ENCODE measurements at places on chromosomes 13 and 19. TPM values are rescaled to one million over a fixed set of nuclear protein-coding genes. Genes with fewer than 3 reads are reported as not detected.

- H3K27me3 ChIP-seq = no peaks in the 10 kb centered on the region
- peak within 1 kb of the TSS; percentile 48 for H3K4me3 ChIP-seq
- H3K27ac ChIP-seq = peak within 1 kb of the TSS; percentile 81
- H3K36me3 ChIP-seq = no peaks in the 10 kb centered on the region
- H3K4me1 ChIP-seq = peaks cover 3% of the 10 kb centered on the region
These were observed at the start of gene PPP1R13L for GRCh38 chr19:45404557-45405434. Gene PPP1R13L, minus strand, starts transcription at chr19:45405069. Its CDS starts 6,751 bp downstream, at chr19:45398318.

DNA sequence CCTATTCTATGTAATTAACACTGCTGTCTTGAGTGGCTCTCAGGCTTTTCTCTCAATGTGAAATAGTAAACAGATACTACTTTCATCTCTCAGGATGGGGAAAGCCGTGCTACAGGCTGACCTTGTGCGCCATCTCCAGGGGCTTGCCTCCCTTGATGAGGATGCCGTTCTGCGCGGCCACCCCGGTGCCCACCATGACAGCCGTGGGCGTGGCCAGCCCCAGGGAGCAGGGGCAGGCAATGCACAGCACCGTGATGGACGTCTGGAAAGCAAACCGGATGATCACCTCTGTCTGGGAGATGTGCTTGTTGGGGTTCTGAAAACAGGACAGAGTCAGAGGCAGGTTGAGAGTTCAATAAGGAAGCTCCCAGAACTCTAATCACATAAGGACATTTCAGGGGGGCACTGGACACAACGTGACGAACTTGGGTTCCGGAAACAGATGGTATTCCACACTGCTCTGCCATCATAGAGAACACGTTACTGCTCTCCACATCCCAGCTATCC lies 65.0 kb downstream of the ATP7B start:
- no peaks in the 10 kb centered on the region for H3K36me3 ChIP-seq
- DNase-seq = no peak
- H3K4me1 ChIP-seq = no peaks in the 10 kb centered on the region
- H3K27me3 ChIP-seq = no peaks in the 10 kb centered on the region
- H3K27ac ChIP-seq = no peak overlapping the region

DNA sequence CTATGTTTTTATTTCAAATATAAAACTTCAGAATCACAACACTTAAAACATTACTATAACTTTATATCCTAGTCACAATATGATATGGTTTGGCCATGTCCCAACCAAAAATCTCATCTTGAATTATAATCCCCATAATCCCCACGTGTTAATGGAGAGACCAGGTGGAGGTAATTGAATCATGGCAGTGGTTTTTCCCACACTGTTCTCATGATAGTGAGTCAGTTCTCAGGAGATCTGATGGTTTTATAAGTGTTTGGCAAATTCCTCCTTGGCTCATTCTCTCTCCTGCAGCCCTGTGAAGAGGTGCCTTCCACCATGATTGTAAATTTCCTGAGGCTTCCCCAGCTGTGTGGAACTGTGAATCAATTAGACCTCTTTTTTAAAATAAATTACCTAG lies 307.6 kb downstream of the SPRY2 start:
- no peak overlapping the region for H3K27ac ChIP-seq
- no peak overlapping the region for H3K4me3 ChIP-seq
- no peak for DNase-seq
- no peaks in the 10 kb centered on the region for H3K36me3 ChIP-seq
- no peaks in the 10 kb centered on the region for H3K4me1 ChIP-seq
- no peaks in the 10 kb centered on the region for H3K27me3 ChIP-seq

GRCh38 chr19:18401580-18402112 lies 4.2 kb upstream of the LRRC25 start:
- H3K4me1 ChIP-seq = peaks cover 9% of the 10 kb centered on the region
- no peak overlapping the region for H3K4me3 ChIP-seq
- DNase-seq = no peak
- no peak overlapping the region for H3K27ac ChIP-seq
- H3K36me3 ChIP-seq = no peaks in the 10 kb centered on the region

DNA sequence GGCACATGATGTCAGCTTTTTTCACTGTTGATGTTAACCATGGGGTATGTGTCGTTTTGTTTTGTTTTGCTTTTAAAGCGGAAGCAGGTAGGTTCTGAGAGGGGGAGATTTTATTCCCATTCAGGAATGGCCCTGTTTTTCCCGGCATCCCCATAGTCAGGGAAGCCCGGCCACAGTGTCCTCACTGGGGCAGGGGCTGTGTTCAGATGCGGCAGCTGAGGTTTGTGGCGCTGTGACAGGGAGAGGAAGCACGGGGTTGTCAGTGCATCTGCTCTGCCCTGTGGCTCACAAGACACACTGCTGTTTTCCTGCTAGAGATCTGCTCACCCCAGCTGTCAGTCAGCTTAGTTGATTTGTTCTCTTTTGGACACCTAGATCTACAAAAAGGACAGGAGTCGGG lies 27.6 kb downstream of the ANKRD27 start:
- DNase-seq = no peak
- H3K4me3 ChIP-seq = no peak overlapping the region
- no peaks in the 10 kb centered on the region for H3K27me3 ChIP-seq
- H3K36me3 ChIP-seq = no peaks in the 10 kb centered on the region

DNA sequence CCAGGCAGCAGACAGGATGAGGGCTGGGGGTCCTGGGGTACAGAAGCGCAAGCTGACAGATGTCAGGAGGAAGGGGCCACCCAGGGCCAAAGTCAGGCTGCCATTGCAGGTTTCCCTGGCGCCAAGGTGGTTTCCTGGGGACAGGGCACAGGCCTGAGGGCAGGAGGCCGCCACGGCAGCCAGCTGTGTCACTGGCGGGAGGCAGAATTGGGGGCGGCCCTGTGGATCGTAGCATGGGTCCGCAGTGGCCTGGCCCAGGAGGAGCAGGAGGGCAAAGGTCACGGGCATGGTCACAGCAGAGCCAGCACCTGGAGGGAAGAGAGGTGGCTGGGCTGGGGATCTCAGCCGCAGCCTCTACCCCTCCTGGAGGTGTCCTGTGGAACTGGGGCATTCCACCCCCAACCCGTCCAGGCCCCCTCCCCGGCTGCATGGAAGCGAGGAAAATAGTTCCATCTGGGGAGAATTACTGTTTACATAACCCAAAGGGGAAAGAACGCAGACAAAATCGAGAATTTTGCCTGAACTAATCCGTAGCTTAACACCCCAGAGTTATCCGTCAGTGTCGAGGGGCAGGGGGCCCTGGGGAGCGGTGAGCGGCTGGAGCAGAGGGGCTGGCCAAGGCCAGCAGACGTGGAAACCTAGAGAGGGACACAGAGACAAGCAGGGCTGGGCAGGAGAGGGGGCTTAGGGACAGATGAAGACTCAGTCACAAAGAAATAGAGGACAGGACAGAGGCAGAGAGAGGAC lies 1.9 kb downstream of the NTN5 start:
- H3K36me3 ChIP-seq = no peaks in the 10 kb centered on the region
- no peak overlapping the region for H3K4me3 ChIP-seq
- H3K27me3 ChIP-seq = no peaks in the 10 kb centered on the region
- no peak for DNase-seq
- H3K4me1 ChIP-seq = peaks cover 3% of the 10 kb centered on the region

DNA sequence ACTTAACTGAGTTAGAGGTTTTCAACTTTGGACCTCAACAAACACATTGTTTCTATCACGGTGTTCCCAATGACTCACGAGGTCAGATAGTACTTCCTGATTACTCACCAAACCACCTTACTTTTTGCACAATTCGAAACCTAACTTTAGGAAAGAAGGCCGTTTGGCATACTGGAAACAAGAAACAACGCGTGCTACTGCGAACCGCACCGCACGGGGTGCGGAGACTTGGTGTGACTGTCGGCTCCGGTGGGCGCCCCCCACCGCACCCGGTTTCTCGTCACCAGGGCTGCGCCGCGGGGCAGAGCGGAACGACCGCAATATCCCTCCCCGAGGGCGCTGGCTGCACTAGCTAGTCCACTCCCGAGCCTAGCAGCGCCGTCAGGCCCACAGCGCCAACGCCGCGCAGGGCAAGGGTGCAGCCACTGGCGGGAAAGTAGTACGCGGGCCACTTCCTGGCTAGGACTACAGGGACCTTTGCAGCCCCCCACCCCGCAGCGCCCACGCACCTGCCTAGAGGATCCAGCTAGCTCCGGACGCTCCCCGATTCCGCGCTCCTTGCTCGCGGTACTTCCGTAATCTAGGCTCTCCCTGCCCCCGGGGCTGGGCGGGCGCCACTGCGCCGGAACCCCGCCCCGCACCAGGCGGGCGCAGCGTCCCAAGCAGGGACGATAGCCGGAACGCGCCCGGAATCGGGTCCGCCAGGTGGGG lies at the start of gene PARP4:
Gene PARP4, minus strand, starts transcription at position 582 of the 711 bp plus-strand sequence. CDS start 9,002 bp downstream, outside the sequence.
- H3K27ac ChIP-seq = peak within 1 kb of the TSS; percentile 51
- no peaks in the 10 kb centered on the region for H3K36me3 ChIP-seq
- H3K4me3 ChIP-seq = peak within 1 kb of the TSS; percentile 95
- no peaks in the 10 kb centered on the region for H3K27me3 ChIP-seq
- H3K4me1 ChIP-seq = peaks cover 10% of the 10 kb centered on the region

- no peak for DNase-seq
- no peak overlapping the region for H3K4me3 ChIP-seq
- H3K36me3 ChIP-seq = no peaks in the 10 kb centered on the region
- H3K27me3 ChIP-seq = no peaks in the 10 kb centered on the region
These were observed 3.1 kb upstream of the LYPD3 start for GRCh38 chr19:43468354-43469159.

DNA sequence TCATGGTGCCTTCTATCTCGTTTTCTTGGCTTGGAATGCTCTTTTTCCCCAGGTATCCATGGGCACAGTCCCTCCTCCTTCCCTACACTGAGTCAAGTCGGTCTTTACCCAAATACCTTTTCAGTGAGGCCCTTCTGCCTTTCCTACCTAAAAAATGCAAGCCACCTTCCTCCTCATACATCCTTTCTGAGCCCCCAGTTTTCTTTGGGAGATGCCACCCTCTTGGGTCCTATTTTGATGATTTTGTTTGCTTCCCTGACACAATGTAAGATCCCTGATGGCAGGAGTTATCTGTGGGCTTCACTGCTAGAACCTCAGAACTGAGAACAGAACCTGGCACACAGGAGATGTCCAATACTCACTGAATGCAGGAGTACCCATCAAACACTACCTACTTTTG lies 22.3 kb downstream of the NLRP13 start:
- H3K27ac ChIP-seq = no peak overlapping the region
- no peaks in the 10 kb centered on the region for H3K27me3 ChIP-seq
- H3K4me3 ChIP-seq = no peak overlapping the region
- no peaks in the 10 kb centered on the region for H3K36me3 ChIP-seq

GRCh38 chr13:34654203-34654602 lies 287.9 kb upstream of the NBEA start:
- no peak overlapping the region for H3K27ac ChIP-seq
- H3K4me1 ChIP-seq = no peaks in the 10 kb centered on the region
- no peak for DNase-seq

- no peaks in the 10 kb centered on the region for H3K27me3 ChIP-seq
- H3K36me3 ChIP-seq = no peaks in the 10 kb centered on the region
- no peak overlapping the region for H3K27ac ChIP-seq
- no peak overlapping the region for H3K4me3 ChIP-seq
- no peaks in the 10 kb centered on the region for H3K4me1 ChIP-seq
- DNase-seq = no peak
These were observed 5.6 kb upstream of the CD33 start for GRCh38 chr19:51219307-51219706.

- no peaks in the 10 kb centered on the region for H3K4me1 ChIP-seq
- H3K4me3 ChIP-seq = no peak overlapping the region
- H3K27me3 ChIP-seq = no peaks in the 10 kb centered on the region
- no peak overlapping the region for H3K27ac ChIP-seq
- DNase-seq = no peak
These were observed 1476.7 kb downstream of the UQCRFS1 start for GRCh38 chr19:27736225-27736624.

The FGF14 gene
- 4.8 TPM for total RNA-seq

The GPATCH1 gene
- total RNA-seq = 10.5 TPM

The CACNG7 gene
- not detected for total RNA-seq

The NDUFA13 gene
- total RNA-seq = 260 TPM

The OR7D2 gene
- not detected for total RNA-seq

The PTH2 gene
- total RNA-seq = not detected

The KCNN4 gene
- 2.6 TPM for total RNA-seq

The UNC13A gene
- 0.08 TPM for total RNA-seq
